ENCODE measurements at places on chromosomes 4 and X. TPM values are rescaled to one million over a fixed set of nuclear protein-coding genes. Genes with fewer than 3 reads are reported as not detected.

Gene BRCC3
- 10.1 TPM for total RNA-seq

Gene CYSLTR1
- total RNA-seq = under 0.01 TPM

Gene TKTL1
- total RNA-seq = not detected

GRCh38 chrX:22314692-22315091 is 42.0 kb downstream of the CBLL2 start:
- H3K27ac ChIP-seq = no peak overlapping the region
- DNase-seq = peak; percentile 18
- no peak overlapping the region for H3K4me3 ChIP-seq
- H3K36me3 ChIP-seq = no peaks in the 10 kb centered on the region
- H3K4me1 ChIP-seq = peaks cover 6% of the 10 kb centered on the region
- H3K27me3 ChIP-seq = no peaks in the 10 kb centered on the region

GRCh38 chr4:99945718-99946355 is 581 bp downstream of the DNAJB14 start:
- peak overlapping the region; percentile 89 for H3K4me3 ChIP-seq
- H3K27ac ChIP-seq = peak overlapping the region; percentile 72
- DNase-seq = peak; percentile 90
- no peaks in the 10 kb centered on the region for H3K27me3 ChIP-seq

- no peaks in the 10 kb centered on the region for H3K27me3 ChIP-seq
- no peaks in the 10 kb centered on the region for H3K4me1 ChIP-seq
- H3K4me3 ChIP-seq = no peak overlapping the region
- H3K27ac ChIP-seq = no peak overlapping the region
- no peaks in the 10 kb centered on the region for H3K36me3 ChIP-seq
- no peak for DNase-seq
These were observed 165.9 kb upstream of the CENPE start for GRCh38 chr4:103364083-103364482.

DNA sequence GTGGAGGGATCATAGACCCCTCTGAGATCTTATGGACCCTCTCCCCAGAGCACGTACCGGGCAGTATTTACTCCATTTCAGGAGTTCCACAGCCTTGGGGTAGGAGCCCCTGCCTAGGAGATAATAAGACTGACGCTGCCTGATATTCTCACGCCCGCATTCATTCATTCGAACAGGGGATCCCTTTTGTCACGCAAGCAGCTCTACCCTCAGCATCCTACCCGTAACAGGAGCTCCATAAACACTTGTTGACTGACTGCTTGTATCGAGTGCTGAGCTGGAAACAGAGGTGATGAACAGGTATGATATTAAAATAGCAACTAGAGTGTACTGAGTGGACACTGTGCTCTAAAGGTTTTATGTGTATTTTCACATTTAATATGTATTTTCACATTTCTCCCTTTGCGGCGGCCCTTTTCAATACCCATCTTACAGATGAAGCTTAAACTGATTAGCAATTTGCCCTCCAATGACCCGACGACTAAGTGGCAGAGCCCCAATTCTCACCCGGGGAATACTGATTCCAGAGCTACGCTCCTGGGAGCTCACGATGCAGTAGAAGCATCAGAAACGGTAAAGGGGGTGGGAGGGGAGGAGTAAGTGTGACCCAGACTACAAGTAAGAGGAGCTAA is 888 bp downstream of the RAB28 start:
- peak overlapping the region; percentile 99 for H3K27ac ChIP-seq
- DNase-seq = peak; percentile 47
- H3K4me1 ChIP-seq = peaks cover 28% of the 10 kb centered on the region
- peak overlapping the region; percentile 84 for H3K4me3 ChIP-seq
- no peaks in the 10 kb centered on the region for H3K36me3 ChIP-seq

Data from osteoblast (primary cell).